Activated CD4-positive, alpha-beta T cell treated with anti-CD3 and anti-CD28 coated beads, Interleukin-2, amount 10 ng/mL, durations not matched to agents 24 days and 14 days (primary cell): ENCODE measurements at places on chromosomes 2 and 18. TPM values are rescaled to one million over a fixed set of nuclear protein-coding genes. Genes with fewer than 3 reads are reported as not detected.
A peak's percentile ranks its signal among the peaks of the same experiment; 100 is the strongest.

Gene LRRC30
- not detected in 2 replicates for total RNA-seq

Gene OTOS
- total RNA-seq: not detected in 2 replicates

Gene GPR45
- not detected in 2 replicates for total RNA-seq

Gene ANKRD30BL
- total RNA-seq: not detected in 2 replicates

Gene MOCOS
- 0.21 and 0.57 TPM in 2 replicates for total RNA-seq

DNA sequence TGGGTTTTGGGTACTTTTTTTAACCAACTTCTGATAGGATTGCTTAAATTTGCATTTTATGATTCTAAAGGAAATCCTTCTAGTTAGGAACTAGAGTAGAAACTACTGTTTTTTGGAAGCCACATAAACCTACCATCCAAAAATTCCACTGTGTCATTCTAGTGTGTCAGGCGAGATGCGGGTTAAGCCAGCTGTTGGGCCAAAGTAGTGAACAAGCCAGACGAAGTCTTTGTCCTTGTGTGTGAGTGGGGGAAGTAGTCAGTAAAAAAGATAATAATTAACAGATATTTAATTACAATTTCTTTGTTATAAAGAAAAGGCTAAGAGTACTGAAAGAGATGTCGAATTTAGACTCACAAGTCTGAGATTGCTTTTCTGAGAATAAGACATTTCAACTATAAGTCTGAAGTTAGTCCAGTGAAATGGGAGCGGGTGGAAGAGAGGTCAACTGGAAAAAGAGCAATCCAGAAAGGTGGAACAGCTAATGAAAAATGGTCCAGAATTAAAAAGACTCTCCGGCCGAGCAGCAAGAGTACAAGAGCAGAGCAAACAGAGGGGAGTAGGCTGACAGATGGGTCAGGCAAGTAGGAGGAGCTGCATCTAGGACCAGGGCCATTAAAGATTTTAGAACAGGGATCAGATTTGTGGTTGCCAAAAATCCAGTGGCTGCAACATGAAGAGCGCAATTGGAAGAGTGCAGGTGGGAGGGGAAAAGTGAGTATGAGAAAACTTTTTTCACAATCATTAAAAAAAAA, 1.5 kb downstream of the EPB41L5 start:
- DNase-seq: peak; percentile 50

GRCh38 chr2:156322686-156323231, 9.8 kb downstream of the NR4A2 start:
- peak; percentile 55 for DNase-seq

GRCh38 chr2:236826606-236827156, 257.1 kb downstream of the ACKR3 start:
- DNase-seq: no peak

DNA sequence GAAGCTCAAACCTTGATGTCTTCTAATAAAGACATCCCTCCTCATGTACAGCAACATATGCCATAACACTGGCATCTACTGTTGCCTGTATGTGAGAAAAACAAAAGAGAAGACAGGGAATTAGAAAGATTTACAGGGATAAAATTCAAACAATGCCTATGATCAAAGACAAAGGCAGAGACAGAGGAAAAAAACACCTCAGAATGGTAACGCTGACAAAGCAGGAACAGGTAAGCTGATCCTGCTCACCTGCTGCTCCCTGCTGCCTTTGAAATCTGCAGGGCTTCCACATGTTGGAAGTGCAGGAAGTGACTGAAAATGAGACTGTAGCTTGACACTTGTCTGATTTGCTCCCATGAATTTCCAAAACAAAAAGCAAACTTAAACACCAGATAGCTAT, 90.2 kb upstream of the DNAJC10 start:
- no peak for DNase-seq

- no peak for DNase-seq
Observed at GRCh38 chr2:204722691-204723090, 177.4 kb downstream of the PARD3B start.

DNA sequence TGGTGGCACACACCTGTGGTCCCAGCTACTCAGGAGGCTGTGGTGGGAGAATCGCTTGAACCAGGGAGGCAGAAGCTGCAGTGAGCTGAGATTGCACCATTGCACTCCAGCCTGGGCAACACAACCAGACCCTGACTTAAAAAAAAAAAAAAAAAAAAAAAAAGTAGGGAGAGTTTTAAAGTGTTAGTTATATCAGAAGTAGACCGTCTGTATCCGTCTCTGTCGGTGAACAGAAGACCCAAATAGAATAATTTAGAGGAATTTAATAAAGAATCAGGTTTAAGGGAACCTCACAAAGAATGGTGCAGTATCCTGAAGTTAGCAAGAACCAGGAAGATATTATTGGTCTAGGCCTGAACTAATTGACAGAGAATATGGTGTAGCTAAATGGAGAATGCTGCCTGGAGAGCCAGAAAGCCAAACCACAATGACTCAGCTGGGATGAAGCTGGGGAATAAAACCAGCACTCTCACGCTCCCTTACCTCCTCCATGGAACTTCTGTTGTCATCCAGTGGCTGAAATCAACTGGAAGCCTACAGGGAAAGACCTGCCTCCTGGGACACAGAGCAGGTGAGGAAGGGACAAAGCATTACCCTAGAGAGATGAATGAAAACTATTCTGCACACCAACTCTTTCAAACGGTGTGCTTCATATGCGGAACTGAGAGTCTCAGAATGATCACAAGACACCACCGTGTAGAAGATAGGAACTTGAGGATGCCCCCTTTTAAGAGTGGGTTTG, 39.1 kb upstream of the PLEKHM3 start:
- no peak for DNase-seq

- DNase-seq: no peak
Observed at GRCh38 chr18:30903566-30903965, 139.0 kb downstream of the DSC3 start.

GRCh38 chr2:76826691-76827090, 695.5 kb downstream of the LRRTM4 start:
- DNase-seq: no peak

GRCh38 chr2:60058781-60059180, 494.7 kb downstream of the BCL11A start:
- no peak for DNase-seq

DNA sequence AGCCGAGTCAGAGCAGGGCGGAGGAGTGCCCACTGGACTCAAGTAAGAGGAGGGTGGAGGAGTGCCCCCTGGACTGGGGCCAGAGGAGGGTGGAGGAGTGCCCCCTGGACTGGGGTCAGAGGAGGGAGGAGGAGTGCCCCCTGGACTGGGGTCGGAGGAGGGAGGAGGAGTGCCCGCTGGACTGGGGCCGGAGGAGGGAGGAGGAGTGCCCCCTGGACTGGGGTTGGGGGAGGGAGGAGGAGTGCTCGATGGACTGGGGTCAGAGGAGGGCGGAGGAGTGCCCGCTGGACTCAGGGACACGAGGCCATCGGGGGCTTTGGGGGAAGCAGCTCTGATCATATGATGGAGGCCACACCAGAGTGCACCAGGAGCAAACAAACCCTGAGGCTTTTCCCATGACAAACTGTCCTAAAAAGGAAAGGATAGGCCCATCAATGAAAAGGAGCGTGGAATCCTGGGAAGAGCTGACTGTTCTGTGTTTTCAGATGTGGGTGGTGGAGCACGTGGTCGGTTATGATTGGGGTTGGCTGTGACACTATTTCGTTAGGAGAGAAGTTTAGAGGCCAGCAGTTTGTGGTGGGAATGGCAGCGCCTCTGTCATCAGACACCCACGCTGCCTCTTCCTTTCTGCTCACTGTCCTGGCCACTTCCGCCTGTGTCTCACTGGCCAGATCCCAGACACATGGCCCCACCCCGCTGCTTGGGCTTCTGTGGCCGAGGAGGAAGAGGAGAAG, 24.5 kb upstream of the HPCAL1 start:
- peak; percentile 63 for DNase-seq

- no peak for DNase-seq
Observed at GRCh38 chr18:9827793-9828505, 57.8 kb upstream of the TXNDC2 start.

DNA sequence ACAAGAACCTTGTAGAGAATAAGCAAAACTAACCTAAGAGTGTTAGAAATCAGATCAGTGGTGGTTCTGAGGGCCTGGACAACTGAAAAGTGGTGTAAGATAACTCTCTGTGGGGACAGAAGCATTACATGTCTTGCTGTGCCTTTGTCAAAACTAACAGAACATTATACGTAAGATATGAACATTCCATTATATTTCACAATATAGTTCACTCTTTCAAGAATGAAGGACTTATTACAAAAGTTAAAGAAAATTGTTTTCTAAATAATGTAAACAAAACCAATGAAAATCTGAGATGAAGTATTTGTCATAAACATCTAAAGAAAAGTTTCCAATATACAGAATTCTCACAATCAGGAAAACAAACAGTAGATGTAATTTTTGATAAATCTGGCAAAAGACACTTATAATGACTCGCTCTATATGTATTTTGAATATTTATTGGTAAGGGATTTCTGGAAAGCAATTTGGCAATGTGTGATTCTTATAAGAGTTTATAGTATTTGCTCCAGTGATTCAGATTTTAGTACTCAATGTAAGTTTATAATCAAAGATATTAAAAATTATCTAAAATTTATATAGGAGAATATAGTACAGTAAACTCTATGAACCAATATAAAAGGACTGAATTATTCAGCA, 258.4 kb downstream of the CD226 start:
- no peak for DNase-seq

DNA sequence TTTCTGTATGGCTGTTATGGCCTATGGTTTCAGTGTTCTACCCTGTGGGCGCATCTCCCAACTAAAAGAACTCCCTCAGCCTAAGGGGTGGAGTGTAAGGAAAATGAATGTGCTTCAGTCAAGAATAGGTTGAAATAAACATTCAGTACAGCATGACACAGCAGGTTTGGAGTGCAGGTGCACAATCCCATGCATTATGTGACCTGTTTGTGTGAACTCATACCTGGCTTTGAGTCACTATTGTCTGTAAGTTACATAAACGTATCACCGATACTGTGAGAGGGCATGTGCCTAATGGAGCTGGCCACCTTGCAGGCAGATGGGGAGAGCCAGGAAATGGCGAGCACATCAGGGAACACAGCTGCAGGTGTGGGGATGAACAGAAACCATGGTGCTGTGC, 216.0 kb downstream of the DSEL start:
- peak; percentile 63 for DNase-seq
